ENCODE measurements at places on chromosomes 6 and 20. TPM values are rescaled to one million over a fixed set of nuclear protein-coding genes. Genes with fewer than 3 reads are reported as not detected.

DDO gene
- 0.66 TPM for total RNA-seq

GGTLC1 gene
- total RNA-seq = not detected

SDCBP2 gene
- 1.9 TPM for total RNA-seq

CAGE1 gene
- total RNA-seq = 0.17 TPM

BMP6 gene
- total RNA-seq = 1.3 TPM

NHLRC1 gene
- 5.6 TPM for total RNA-seq
